ENCODE measurements at places on chromosomes 5 and 9.

- DNase-seq, result no peak
Observed at GRCh38 chr5:6471252-6471651, 22.6 kb downstream of the UBE2QL1 start.

- DNase-seq, result no peak
Observed at GRCh38 chr5:24681106-24681505, 36.3 kb upstream of the CDH10 start.

DNA sequence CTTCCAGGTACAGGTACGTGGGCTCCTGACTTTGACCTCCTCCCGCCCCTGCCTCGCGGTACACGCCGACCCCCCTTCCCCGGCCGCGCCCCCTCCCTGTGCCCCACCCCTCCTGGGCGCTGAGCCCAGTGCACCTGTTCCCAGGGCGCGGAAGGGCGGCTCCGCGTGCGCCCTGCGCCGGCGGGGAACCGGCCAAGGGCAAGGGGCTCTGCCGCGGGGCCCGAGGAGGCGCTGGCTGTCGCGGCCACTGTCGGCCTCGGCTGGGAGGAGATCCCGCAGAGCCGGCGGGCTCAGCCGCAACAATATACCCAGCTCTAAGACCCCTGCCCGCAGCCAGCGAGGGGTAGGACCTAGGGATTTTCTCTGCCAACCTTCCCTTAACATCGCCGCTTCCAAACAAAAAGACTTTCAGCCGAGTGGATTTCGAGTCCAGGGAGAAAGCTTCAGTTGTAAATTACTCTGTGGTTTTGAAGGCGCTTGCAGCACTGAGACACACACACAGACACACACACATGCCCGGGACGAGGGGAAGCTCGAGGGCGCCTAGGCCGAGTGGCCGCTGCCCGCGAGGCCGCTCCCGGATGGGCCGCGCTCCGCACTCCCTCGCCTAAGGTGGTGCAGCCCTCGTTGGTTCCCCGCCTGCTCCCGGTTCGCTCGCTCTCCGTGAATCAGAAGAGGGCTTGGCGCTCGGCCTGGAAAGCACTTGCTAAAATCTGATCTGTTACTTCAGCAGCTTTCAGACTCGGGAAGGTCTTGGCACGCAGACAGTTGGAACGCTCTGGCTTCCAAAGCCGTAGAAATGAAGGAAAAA, 1.2 kb downstream of the FGF18 start:
- DNase-seq, result no peak

- no peak for DNase-seq
Observed at GRCh38 chr5:58498340-58498942, 7.2 kb downstream of the GAPT start.

- no peak for DNase-seq
Observed at GRCh38 chr5:73390972-73391371, 57.6 kb downstream of the FOXD1 start.

DNA sequence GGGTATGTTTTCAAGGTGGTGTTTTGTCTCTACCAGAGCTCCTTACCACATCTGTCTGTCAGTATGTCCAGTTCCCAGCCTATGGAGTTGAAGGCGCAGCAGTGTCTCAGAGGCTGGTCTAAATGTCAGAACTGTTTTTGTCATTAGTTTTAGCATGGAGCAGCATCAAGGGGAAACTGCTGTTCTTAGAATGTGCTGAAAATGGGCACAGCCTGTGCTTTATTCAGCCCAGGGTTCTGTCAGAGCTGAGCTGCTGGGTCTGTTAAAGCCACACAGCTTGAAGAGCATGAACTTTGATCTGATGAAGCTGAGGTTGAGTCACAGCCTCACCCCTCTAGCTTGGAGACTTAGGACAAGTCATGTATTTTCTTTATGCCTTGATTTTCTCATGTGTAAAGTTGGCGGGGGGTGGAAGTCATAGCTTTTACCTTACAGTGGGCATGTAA, 71.9 kb downstream of the RALGPS1 start:
- no peak for DNase-seq

DNA sequence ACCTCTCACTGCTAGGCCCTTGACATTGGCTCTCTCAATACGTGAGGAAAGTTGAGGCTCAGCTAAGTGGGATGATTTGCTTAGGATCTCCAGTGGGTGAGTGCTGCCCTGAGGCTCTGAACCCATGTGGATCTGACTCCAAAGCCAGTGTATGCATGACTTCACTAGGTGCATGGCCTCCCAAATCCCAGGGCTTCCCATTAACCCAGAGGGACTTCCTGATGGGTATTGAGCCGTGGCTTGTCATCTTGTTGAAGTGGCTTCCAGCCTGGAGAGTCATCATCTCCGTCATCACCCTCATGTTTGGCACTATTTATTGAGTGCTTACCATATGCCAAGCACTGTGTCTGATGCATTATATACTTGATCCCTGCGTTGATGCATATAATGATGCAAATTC, 37.3 kb upstream of the TEX48 start:
- DNase-seq, result no peak

DNA sequence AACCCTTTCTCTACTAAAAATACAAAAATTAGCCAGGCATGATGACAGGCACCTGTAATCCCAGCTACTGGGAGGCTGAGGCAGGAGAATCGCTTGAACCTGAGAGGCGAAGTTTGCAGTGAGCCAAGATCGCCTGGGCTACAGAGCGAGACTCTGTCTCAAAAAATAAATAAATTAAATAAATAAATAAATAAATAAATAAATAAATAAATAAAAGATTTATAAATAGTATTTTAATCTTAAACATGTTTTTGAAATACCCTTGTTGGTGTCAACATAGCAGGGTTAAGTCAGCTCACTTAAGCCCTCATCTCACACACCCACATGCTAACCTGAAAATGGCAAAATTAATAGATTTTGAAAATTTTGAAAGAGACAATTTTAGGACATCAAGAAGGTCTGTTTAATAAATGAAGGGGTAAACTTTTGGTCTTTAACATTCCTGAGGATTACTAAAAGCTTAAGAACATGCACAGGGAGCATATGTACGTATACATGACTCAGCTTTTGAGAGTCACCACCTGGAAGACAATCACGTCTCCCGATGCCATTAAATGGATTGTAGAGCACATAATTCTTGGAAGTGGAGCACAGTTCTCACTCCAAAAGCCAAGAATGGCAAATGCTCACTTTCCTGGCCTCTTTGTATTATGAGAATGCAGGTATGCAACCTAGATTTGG, 202.5 kb downstream of the GDNF start:
- no peak for DNase-seq

- no peak for DNase-seq
Observed at GRCh38 chr5:16554110-16554509, 62.7 kb downstream of the RETREG1 start.

GRCh38 chr5:74460694-74461093, 179.8 kb downstream of the ENC1 start:
- no peak for DNase-seq

DNA sequence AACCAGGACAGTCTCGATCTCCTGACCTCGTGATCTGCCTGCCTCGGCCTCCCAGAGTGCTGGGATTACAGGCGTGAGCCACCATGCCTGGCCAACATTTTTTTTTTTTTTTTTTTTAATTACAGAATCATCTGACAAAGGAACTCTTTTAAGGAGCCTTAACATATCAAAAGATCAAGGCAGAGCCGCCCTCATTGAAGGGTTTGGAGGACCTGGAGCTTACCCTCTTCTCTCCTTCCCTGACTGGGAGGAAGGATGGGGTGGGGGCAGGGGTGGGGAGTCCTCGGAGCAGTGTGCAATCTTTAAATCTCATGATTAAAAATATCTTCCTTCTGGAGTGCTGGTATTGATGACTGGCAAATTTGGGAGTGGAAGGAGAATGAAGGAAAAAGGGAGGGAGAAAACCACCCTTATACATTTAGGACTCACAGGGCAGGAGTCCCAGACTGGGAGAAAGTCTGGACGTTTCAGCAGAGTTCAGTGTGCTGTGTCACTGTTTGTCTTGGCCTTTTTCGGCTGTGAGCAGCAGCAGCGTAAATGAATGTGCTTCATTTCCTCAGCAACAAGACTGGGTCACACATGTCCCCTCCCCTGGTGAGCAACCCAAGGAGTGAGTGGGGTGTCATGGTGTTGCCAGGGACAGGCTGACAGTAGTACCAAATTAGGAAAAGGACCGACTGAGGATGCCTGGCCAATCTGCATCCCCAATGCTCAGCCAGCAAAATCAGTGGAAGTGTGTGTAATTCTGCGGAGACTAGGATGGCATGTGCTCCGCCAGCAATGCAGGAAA, 115.3 kb upstream of the BNC2 start:
- no peak for DNase-seq

DNA sequence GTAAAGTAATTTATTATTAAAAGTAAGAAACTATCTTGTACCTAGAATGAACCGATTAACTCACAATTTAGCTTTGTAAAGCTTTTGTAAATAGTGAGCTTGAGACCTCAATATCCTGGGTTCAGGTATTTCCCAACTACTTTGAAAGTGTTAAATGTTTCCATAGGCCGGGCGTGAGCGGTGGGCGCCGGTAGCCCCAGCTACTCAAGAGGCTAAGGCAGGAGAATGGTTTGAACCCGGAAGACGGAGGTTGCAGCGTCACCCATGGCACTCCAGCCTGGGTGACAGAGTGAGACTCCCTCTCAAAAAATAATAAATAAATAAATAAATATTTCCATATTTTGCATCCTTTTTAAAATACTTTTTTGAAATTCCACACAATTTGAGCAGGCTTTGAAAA, 1.5 kb upstream of the ANKH start:
- DNase-seq, result no peak

DNA sequence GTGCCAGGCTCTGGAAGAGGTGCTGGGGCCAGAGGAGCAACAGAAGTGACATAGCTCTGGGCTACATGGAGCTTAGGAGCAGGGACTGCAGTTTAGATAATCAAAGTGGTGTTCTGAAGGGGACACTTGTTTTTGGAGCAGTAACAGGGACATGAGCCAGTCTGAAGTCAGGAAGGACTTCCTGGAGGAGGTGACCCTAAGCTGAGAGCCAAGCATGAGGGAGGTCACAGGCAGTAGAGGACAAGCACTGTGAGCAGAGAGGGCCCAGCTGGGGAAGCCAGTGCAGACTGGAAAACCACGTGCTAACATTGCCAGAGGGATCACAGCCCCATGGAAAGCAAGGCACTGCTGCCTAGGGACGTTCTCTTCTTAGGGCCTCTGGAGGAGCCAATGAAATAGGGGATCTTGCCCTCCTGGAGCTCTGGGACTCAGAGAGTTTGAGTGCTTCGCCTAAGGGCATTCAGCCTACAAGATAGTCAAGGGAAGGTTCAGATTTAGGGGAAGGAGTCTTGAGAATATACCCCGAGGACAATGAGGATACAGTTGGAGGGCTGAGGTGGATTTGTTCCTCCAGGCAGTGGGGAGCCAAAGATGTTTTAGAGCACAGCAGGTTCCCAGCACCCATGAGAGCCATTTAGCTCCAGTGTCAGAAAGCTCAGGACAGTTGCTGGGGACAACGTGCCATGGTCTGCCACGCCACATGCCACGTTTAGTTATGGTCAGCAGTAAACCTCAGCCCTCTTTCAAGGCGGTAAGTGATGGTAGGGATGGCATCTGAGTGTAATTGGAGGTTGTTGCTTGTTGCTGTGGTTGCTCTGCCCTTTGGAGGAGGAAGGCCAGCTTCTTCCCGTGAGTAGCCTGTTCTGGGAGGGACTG, 40.5 kb upstream of the SH3PXD2B start:
- no peak for DNase-seq

GRCh38 chr5:51384281-51384840, 1.1 kb downstream of the ISL1 start:
- no peak for DNase-seq

DNA sequence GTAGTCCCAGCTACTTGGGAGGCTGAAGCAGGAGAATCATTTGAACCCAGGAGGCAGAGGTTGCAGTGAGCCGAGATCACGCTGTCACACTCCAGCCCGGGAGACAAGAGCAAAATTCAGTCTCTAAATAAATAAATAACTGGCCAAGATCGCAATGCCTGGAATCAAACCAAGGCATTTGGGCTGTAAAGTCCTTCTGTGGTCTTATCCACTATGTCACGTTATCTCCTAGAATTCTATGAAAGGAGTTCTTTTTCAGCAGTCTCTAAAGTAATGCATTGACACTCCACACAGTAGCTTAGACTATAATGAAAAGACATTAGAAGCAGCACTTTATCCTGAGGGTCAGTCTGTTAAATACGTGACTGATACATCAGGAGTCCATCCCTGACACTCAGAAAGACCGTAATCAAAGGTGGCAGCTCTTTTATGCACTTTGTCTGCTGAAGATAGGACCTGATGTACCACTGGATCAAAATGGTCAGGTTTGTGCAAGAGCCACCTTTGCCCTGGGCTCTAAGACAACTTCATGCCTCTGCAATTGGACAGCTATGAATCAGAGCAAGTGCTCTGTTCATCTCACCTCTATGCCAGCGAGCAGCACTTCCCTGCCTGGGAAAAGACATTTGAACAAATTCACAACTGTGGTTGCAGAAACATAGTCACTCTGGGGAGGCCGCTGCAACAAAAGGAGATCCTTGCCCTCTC, 31.7 kb upstream of the GNA14 start:
- no peak for DNase-seq

Measured in brain pericyte (primary cell).